ENCODE measurements at places on chromosomes 3 and 15. TPM values are rescaled to one million over a fixed set of nuclear protein-coding genes. Genes with fewer than 3 reads are reported as not detected.

Gene MED12L
- 0.29 TPM for total RNA-seq

Gene TRIM42
- not detected for total RNA-seq

Gene SAMD7
- not detected for total RNA-seq

Gene EXOSC7
- total RNA-seq: 80.1 TPM

Gene MNS1
- total RNA-seq: 3.2 TPM

Gene GOLGA6L7
- not detected for total RNA-seq

Gene GOLGA8H
- total RNA-seq: 0.18 TPM

Gene FGF12
- total RNA-seq: under 0.01 TPM

Gene AP3S2
- 45.6 TPM for total RNA-seq

Gene FILIP1L
- 40.1 TPM for total RNA-seq

Gene TRH
- 0.18 TPM for total RNA-seq

Gene ABCF3
- 39.5 TPM for total RNA-seq
